ENCODE measurements at places on chromosomes 13 and 19. TPM values are rescaled to one million over a fixed set of nuclear protein-coding genes. Genes with fewer than 3 reads are reported as not detected.

The EDNRB gene
- total RNA-seq, result 113 TPM

The DMRTC2 gene
- not detected for total RNA-seq

The TEAD2 gene
- total RNA-seq, result 15.3 TPM

The GPC6 gene
- total RNA-seq, result 25.0 TPM

The CD22 gene
- total RNA-seq, result not detected

The UBE2L5 gene
- total RNA-seq, result 0.64 TPM

The LYPD5 gene
- 2.6 TPM for total RNA-seq

The CEACAM7 gene
- total RNA-seq, result 0.36 TPM

The PSG1 gene
- 0.18 TPM for total RNA-seq

The SHISA7 gene
- total RNA-seq, result 2.6 TPM

The CAPN12 gene
- 0.54 TPM for total RNA-seq

The ACP7 gene
- not detected for total RNA-seq

The ADAMTS10 gene
- total RNA-seq, result 48.8 TPM

The EFNA2 gene
- total RNA-seq, result 5.8 TPM

The BEST2 gene
- total RNA-seq, result not detected

The PDX1 gene
- not detected for total RNA-seq

The ZMYM5 gene
- 32.8 TPM for total RNA-seq

All from cerebellum (tissue), 4 donors.